ENCODE measurements at places on chromosomes 3 and 15. TPM values are rescaled to one million over a fixed set of nuclear protein-coding genes. Genes with fewer than 3 reads are reported as not detected.

The ARNT2 gene
- 18.3 TPM for total RNA-seq

The CPA3 gene
- not detected for total RNA-seq

The RHCG gene
- total RNA-seq, result not detected

The MED12L gene
- total RNA-seq, result 2.6 TPM

The C3orf80 gene
- 0.13 TPM for total RNA-seq

The PATL2 gene
- total RNA-seq, result 0.78 TPM

The GOLGA6D gene
- not detected for total RNA-seq

The ACSBG1 gene
- not detected for total RNA-seq

The ASB14 gene
- 0.11 TPM for total RNA-seq

The TBC1D23 gene
- 102 TPM for total RNA-seq

The WNT5A gene
- 141 TPM for total RNA-seq

The LSAMP gene
- total RNA-seq, result 3.2 TPM

The DLG1 gene
- 77.2 TPM for total RNA-seq

The GRAMD1C gene
- total RNA-seq, result 2.2 TPM

The MIX23 gene
- 29.2 TPM for total RNA-seq

The LMAN1L gene
- total RNA-seq, result not detected

The FAM107A gene
- total RNA-seq, result 0.13 TPM

The PIERCE2 gene
- total RNA-seq, result 4.6 TPM

The FGD5 gene
- 11.7 TPM for total RNA-seq

The TMCO5A gene
- not detected for total RNA-seq

The NRG4 gene
- total RNA-seq, result not detected

The UBAP1L gene
- 2.7 TPM for total RNA-seq

The SPESP1 gene
- total RNA-seq, result 5.4 TPM

The RYR3 gene
- total RNA-seq, result not detected

The GRM2 gene
- under 0.01 TPM for total RNA-seq

The NMB gene
- 2.9 TPM for total RNA-seq

The MCF2L2 gene
- total RNA-seq, result 1.0 TPM

The TGM4 gene
- not detected for total RNA-seq

The CYP1A2 gene
- total RNA-seq, result not detected

The CCRL2 gene
- 6.2 TPM for total RNA-seq

The CPLX3 gene
- total RNA-seq, result not detected

The MKRN2OS gene
- total RNA-seq, result not detected

The DGKG gene
- total RNA-seq, result 7.0 TPM

The GPR62 gene
- total RNA-seq, result 0.11 TPM

The MYD88 gene
- total RNA-seq, result 13.1 TPM

The CCR9 gene
- not detected for total RNA-seq

The IL12A gene
- 7.4 TPM for total RNA-seq

The MYL3 gene
- total RNA-seq, result not detected

The SNRPA1 gene
- 24.3 TPM for total RNA-seq

The ACKR2 gene
- 0.32 TPM for total RNA-seq

The SCAANT1 gene
- not detected for total RNA-seq

The ROBO2 gene
- total RNA-seq, result 1.1 TPM

The AADACL2 gene
- not detected for total RNA-seq

The KIF15 gene
- 8.4 TPM for total RNA-seq

The STAC gene
- total RNA-seq, result 0.13 TPM

The IQCF5 gene
- not detected for total RNA-seq

The SEMA3G gene
- 0.13 TPM for total RNA-seq

The REC114 gene
- not detected for total RNA-seq

The CYP11A1 gene
- 4.6 TPM for total RNA-seq

The TRAK1 gene
- 57.1 TPM for total RNA-seq

The CIDEC gene
- not detected for total RNA-seq

The ZNF860 gene
- total RNA-seq, result 2.8 TPM

The GNAT1 gene
- total RNA-seq, result not detected
